Stimulated activated CD8-positive, alpha-beta memory T cell treated with anti-CD3 and anti-CD28 coated beads, Interleukin-15, amount 100 ng/mL, for 1 hour (primary cell): ENCODE measurements at places on chromosomes 2 and 18.

- no peak for DNase-seq
Observed at GRCh38 chr2:195652911-195653310, 4.1 kb upstream of the SLC39A10 start.

GRCh38 chr2:31434911-31435310 lies 20.4 kb upstream of the XDH start:
- no peak for DNase-seq

GRCh38 chr2:20650393-20650876 lies 463 bp downstream of the HS1BP3 start:
- DNase-seq = no peak

- no peak for DNase-seq
Observed at GRCh38 chr18:79916128-79916494, 35.3 kb downstream of the SLC66A2 start.

GRCh38 chr2:79717364-79718007 lies 204.6 kb downstream of the CTNNA2 start:
- DNase-seq = no peak

- DNase-seq = no peak
Observed at GRCh38 chr2:151767536-151767935, 33.3 kb upstream of the NEB start.

DNA sequence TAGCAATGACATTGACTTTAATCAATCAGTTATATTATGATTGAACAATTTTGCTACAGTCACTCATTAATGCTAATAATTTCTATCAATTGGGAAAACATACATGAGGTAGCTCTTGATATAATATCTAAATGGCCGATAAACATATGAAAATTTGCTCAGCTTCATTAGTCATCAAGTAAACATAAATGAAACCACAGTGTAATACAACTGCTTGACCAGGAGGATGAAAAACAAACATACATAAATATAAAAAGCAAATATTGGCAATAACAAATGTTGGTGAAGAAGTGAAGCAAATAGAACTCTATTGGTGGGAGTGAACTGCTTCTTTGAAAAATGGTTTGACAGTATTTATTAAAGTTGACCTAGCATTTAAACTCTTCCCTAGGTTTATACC lies 130.9 kb downstream of the ASXL3 start:
- no peak for DNase-seq

GRCh38 chr2:3466482-3466863 lies 52.9 kb downstream of the ADI1 start:
- no peak for DNase-seq

DNA sequence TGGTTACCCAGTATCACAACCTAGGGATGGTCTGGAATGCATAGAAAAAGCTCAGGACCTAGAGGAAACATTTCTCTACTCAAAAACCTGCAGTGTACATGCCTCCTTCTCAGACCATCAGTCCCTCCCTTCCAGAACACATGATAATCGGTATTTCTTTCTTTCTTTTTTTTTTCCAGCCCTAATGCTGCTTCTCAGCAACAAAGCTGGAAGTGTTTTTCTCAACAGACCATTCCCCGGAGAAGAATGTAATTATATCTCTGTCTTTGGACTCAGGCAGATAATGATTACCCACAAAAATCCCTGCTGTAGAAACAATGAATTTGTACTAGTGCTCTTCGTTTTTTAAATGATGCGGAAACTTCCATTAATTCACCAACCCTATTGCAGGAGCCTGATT lies 44.1 kb upstream of the NDUFV2 start:
- no peak for DNase-seq

GRCh38 chr2:40592218-40592617 lies 140.3 kb upstream of the SLC8A1 start:
- no peak for DNase-seq

DNA sequence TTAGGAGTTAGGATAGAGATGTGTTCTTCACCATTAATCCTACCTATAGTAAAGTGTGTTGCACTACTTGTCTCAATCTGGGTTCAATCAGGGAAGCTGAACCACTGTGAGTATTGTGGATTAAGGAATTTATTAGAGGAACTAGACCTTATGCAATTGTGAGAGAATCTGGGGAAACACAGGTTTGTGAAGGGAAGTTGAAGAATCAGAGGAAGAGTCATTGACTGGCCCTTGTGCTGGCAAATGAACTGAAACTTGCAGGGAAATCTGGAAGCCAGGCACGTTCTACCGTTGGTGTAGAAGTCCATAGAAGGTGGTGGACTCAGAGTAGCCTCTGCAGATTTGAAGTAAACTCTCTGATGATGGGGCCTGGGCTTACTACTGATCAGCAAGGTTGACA lies 44.7 kb upstream of the HK2 start:
- no peak for DNase-seq

- no peak for DNase-seq
Observed at GRCh38 chr2:158391876-158392275, 64.7 kb downstream of the CCDC148 start.

DNA sequence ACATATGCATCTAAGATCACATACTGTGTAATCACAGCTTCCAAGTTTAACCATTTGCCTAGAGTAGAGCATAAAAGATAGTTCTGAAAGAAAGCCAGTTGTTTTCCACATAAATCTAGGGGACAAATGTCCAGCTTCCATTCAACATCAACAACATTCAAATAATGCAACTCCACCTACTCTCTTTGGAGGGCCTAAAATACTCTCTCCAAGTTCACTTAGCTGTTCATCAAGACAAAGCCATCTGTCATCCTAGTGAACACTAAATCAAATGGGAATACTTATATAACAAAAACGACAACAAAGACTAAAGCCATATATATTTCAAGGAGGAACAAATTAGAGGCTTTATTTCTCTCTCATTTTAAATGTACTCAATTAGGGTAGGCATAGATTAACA lies 221.5 kb upstream of the CDH2 start:
- no peak for DNase-seq

GRCh38 chr2:234869969-234870368 lies 81.8 kb upstream of the SH3BP4 start:
- DNase-seq = no peak

DNA sequence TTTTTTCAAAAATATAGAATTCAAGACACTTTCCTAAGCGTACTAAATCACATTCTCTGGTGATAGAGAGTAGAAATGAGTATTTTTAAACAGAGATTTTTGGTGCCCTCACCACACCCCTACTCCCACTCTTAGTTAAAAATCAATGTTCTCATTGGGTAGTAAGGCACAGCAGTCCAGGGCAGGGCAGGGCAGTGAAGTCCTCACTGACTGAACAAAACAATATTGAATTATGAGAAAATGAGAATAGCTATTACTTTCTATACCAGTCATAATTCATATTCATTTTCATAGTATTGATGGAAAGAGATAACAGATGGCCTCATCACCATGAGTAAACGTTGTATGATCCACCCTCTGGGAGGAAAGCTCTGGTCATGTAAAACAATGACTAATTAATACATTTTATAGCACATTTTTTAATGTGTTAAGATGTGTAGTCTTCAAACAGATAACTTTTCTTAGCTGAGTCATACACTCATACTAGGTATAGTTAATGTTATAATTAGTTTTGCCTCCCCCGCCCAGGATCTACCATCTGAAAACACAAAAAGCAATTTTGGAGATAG lies 686.1 kb downstream of the KCNJ3 start:
- no peak for DNase-seq

DNA sequence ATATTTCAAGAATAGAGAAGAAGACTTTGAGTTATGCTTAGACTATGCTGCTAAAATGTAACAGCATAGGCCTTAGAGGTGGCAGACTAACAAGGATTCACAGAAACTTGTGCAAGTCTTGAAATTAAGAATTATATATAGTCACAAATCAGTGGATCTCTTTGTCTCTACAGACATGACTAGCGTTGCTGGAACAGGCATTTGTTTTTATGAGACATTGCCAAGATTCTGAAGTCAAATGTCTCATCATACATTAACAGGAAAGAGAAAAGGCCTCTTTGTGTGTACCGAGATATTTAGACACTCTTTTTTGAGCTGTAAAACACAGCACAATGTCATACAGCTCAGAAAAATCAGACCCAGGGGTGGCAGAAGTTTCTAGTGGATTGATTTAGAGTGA lies 207.1 kb downstream of the TMX3 start:
- no peak for DNase-seq

DNA sequence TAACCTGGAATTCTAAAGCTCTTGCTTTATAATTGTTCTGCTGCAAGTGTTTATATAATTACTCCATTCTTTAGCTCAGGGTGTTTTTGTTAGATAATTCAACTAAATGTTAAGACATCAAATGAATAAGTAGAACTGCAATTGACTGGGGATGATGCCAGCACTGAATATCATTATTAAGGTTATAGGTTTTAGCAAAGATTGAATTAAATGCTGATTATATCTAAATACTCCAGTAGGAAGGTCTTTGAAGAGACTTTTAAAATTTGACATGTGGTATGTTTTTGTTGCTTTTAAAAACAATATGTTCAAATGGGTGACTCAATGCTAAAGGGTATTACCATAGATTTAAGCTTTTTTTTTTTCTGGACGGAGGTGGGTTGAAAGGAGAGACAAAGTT lies 170.1 kb upstream of the THUMPD2 start:
- DNase-seq = no peak

GRCh38 chr2:228377533-228377932 lies 196.0 kb upstream of the SPHKAP start:
- no peak for DNase-seq

- no peak for DNase-seq
Observed at GRCh38 chr2:207836521-207837133, 66.9 kb upstream of the FZD5 start.

DNA sequence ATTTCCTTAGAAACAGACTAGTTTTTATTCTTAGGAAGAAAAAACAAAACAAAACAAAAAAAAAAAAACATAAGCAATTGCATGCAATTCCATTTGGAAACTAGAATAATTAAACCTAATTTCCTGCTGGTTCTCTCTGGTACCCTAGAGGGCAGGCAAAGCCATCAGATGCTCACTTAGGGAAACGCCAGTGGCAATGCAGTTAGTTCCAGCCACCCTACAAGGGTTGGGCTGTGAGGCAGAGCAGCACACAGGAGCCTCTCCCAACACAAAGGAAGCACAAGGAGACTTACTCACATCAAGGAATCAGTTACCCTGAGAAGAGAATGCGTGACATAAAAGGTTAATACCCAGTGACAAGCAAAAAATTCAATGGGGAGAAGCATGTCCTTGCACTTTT lies 28.8 kb downstream of the CCDC93 start:
- DNase-seq = no peak

DNA sequence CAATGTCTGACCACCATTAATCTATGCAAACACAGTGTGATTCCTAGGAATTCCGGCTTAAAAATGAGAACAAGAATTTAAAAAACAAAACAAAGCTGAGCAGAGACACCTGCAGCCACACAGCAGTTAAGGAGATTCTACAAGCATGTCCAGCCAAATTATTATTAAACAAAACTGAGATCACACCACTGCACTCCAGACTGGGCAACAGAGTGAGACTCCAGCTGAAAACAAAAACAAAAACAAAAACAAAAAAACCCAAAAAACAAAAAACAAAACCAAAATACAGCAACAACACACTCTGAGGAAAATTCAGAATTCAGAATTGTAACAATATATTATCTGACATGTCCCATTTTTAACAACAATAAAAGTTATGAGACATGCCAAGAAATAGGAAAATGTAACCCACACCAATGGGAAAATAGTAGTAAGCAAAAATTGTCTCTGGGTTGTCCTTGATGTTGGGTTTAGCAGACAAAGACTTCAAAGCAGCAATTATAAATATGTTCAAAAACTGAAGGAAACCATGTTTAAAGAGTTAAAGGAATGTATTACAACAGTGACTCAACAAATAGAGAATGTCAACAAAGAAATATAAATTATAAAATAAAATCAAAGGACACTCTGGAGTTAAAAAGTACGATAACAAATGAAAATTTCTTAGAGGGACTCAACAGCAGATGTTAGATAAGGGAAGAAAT lies 19.7 kb downstream of the MYOM1 start:
- DNase-seq = no peak

GRCh38 chr2:106115250-106115649 lies 78.9 kb downstream of the UXS1 start:
- DNase-seq = no peak

DNA sequence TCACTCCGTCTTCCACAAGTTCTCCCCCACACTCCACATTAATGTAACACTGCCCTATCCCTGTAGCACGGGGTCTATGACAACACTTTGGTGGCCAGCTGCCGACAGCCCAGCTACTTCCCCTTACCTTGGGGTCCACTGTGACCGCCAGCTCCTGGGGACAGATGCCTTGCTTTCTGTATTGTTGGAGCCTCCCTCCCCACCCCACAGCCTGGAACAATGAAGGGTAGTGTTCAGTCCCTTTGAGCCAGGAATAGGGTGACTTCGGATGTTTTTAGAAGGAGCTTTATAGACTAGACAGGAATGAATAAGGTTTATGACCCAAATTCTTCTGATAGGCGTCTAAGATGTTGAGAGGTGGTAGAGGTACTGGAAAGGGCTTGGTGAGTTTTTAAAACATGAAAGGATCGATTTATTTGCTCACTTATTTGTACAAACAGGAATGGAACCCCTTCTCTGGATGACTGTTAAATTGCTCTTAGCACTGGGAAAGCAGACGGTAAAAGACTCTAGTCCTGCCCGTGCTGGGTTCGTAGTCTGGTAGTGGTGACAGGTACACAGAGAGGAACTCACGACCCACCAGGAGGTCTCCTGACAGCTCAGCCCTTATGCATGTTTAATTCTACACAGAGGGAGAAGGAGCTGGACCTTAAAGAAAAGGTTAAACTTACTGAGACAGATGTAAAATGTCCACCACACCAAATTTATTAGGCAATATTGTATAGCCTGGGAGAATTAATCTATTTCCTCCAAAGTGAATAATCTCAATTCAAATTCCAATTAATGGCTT lies 90.9 kb downstream of the MYCN start:
- DNase-seq = no peak

DNA sequence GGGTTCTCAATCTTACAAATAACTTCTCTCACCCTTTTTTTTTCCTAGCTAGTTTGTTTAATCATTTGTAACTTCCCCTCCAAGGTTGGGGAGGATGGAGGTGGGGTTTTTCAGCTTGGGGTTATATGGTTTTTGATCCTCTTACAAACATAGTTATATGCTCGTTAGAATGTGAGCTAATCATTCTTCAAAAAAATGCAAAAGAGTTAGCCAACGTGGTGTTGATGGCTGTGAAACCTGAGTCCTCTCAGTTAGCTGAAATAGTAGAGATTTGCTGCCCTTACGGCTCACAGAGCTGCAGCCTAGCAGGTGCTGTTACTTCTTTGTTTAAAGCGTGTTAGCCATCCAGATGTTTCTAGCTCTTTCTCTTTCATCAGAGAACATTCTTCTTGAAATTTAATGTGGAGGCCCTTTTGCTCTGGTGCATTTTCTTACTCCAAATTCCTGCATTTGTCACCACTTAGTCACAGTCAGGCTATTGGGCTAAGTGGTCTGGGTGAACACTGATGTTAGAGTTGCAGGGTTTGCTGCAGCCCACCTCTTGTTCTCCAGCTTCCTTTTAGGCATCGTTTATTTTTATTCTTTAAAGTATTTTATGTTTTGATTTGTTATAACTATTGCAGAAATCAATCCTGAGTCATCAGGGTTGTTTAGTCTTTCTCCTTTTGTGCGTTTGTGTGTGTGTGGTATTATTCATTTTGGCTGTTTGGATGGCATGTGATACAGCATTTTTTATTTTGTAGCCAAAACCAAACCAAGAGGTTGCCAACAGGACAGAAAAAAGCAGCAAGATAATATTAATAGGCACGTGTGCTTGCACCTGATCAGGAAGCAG lies 41.1 kb downstream of the LIMS1 start:
- DNase-seq = no peak

- DNase-seq = no peak
Observed at GRCh38 chr18:48229552-48229981, 179.6 kb downstream of the ZBTB7C start.
